ENCODE measurements at places on chromosomes 1 and 21. TPM values are rescaled to one million over a fixed set of nuclear protein-coding genes. Genes with fewer than 3 reads are reported as not detected.

HUNK gene
- total RNA-seq: 6.7 TPM

- peaks cover 29% of the 10 kb centered on the region for H3K4me1 ChIP-seq
- no peak for DNase-seq
- H3K36me3 ChIP-seq: no peaks in the 10 kb centered on the region
These were observed 34.9 kb upstream of the GADD45A start for GRCh38 chr1:67650061-67650460.

GRCh38 chr1:219639876-219640577 is 27.1 kb upstream of the ZC3H11B start:
- H3K4me1 ChIP-seq: no peaks in the 10 kb centered on the region
- H3K36me3 ChIP-seq: no peaks in the 10 kb centered on the region
- H3K4me3 ChIP-seq: no peak overlapping the region
- H3K27me3 ChIP-seq: no peaks in the 10 kb centered on the region

- no peak within 1 kb of the TSS for H3K4me3 ChIP-seq
- H3K4me1 ChIP-seq: peaks cover 15% of the 10 kb centered on the region
- H3K27ac ChIP-seq: no peak within 1 kb of the TSS
- H3K36me3 ChIP-seq: no peaks in the 10 kb centered on the region
These were observed at the start of gene TNFSF4 for GRCh38 chr1:173206816-173207568. Gene TNFSF4 (minus strand): TSS chr1:173207331. CDS start chr1:173207176, 155 bp downstream.

DNA sequence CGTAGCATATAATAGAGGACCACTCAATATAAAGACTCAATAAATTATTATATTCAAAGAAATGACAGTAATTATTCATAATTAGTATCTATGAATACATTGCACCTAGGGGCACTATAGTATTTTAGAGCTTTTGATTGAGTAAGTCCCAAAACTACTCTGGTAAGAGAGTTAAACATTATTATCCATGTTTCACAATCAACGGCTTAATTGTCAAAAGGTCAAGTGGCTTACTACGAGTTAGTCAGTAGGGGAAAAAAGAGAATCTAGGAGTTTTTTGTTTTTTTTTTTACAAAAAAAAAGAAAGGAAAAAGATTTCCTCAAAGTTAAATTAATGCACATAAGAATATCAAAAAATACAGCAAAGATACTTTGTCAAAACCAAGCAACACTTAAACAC is 20.4 kb upstream of the LAMC1 start:
- no peaks in the 10 kb centered on the region for H3K4me1 ChIP-seq
- no peak overlapping the region for H3K27ac ChIP-seq
- H3K4me3 ChIP-seq: no peak overlapping the region
- no peaks in the 10 kb centered on the region for H3K36me3 ChIP-seq
- DNase-seq: peak; percentile 52

S100A7 gene
- total RNA-seq: not detected
